Stomach (tissue), 19 donors: ENCODE measurements at places on chromosomes 6 and 20. TPM values are rescaled to one million over a fixed set of nuclear protein-coding genes. Genes with fewer than 3 reads are reported as not detected.

- no peak for DNase-seq
- H3K4me3 ChIP-seq: no peak overlapping the region
- no peak overlapping the region for H3K27ac ChIP-seq
- H3K36me3 ChIP-seq: no peaks in the 10 kb centered on the region
- no peaks in the 10 kb centered on the region for H3K27me3 ChIP-seq
- H3K4me1 ChIP-seq: peaks cover 14% of the 10 kb centered on the region
These were observed 1.3 kb downstream of the C20orf203 start for GRCh38 chr20:32672394-32672981.

- no peak for DNase-seq
- no peaks in the 10 kb centered on the region for H3K36me3 ChIP-seq
- H3K4me3 ChIP-seq: no peak overlapping the region
- no peaks in the 10 kb centered on the region for H3K27me3 ChIP-seq
- no peaks in the 10 kb centered on the region for H3K4me1 ChIP-seq
- no peak overlapping the region for H3K27ac ChIP-seq
These were observed 210.6 kb downstream of the CD83 start for GRCh38 chr6:14328163-14328562.

DNA sequence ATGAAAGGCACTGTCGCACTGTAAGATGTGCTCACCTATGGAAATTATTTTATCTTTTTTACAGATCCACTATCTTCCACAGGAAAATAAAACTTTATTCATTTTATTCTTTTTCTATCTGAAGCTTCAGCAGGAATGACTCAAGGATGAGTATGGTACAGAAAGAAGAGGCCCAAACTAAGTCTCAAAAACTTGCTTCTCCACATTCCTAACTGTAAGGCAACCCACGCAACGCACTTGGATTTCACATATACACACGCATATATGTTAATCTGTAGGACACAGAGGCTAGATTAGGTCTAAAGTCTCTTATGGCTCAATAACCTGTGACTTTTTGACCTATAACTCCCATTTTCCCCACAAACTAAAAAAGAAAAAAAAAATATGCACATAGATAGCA is 81.9 kb downstream of the RALGAPA2 start:
- no peak overlapping the region for H3K4me3 ChIP-seq
- H3K4me1 ChIP-seq: no peaks in the 10 kb centered on the region
- H3K27me3 ChIP-seq: no peaks in the 10 kb centered on the region
- peaks cover 83% of the 10 kb centered on the region for H3K36me3 ChIP-seq
- no peak overlapping the region for H3K27ac ChIP-seq

DNA sequence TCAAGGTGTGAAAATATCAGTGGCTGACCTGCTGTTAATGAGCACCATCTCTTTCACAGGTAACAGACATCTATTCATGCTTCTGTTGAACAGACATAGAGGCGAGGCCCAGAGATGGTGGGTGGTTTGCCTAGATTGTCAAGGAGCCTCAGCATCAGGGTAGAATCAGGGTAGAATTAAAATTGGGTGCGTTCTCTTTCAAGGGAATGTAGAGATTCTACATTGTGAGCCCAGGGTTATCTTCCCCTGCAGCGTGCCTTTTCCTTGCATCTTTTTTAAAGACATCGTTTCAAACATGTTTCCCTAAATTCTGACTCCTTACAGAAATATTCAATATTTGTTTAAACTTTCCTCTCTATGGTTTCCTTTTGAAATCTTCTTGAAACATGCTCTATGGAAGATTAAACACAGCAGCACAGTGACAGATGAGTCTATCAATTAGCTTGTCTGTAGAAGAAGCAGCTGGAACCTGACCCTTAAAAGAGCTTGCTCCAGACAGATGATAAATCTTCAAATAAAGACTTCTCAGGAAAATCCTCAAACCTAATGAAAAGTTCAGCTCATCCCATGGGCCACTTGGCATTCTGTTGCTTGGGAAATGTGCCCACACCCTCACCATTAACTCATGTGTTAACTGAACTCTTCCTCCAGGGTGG is 119.8 kb downstream of the IPCEF1 start:
- no peak overlapping the region for H3K4me3 ChIP-seq
- DNase-seq: no peak
- no peaks in the 10 kb centered on the region for H3K27me3 ChIP-seq
- H3K36me3 ChIP-seq: no peaks in the 10 kb centered on the region
- H3K27ac ChIP-seq: no peak overlapping the region

DNA sequence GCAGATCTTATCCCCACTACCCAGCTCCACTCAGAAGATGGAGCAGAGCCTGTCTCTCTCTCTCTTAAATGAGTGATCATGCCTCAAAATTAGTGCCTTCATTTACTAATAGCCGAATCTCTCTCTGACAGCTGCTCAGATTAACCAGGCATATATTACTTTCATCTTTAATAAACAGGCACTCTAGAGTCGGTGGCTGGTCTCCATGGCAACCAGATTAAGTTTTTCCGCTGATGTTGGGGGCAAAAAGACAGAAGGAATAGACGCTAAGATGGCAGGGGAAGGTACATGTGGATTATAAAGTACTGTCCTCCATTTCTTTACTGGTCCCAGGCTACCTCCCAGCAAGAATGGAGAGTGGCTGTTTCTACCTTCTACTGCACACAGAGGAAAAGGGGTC is 121.6 kb downstream of the QRSL1 start:
- H3K4me3 ChIP-seq: no peak overlapping the region
- no peak for DNase-seq
- H3K27ac ChIP-seq: peak overlapping the region; percentile 48
- no peaks in the 10 kb centered on the region for H3K27me3 ChIP-seq
- H3K4me1 ChIP-seq: peaks cover 4% of the 10 kb centered on the region
- no peaks in the 10 kb centered on the region for H3K36me3 ChIP-seq

- no peaks in the 10 kb centered on the region for H3K36me3 ChIP-seq
- no peak overlapping the region for H3K4me3 ChIP-seq
- peak; percentile 66 for DNase-seq
- no peaks in the 10 kb centered on the region for H3K27me3 ChIP-seq
- H3K27ac ChIP-seq: peak overlapping the region; percentile 68
These were observed 95.7 kb downstream of the LY86 start for GRCh38 chr6:6683969-6684833.

GRCh38 chr6:105120570-105120969 is 59.2 kb downstream of the POPDC3 start:
- no peaks in the 10 kb centered on the region for H3K4me1 ChIP-seq
- H3K27ac ChIP-seq: no peak overlapping the region
- no peak for DNase-seq
- no peaks in the 10 kb centered on the region for H3K27me3 ChIP-seq

- no peaks in the 10 kb centered on the region for H3K4me1 ChIP-seq
- peaks cover 10% of the 10 kb centered on the region for H3K27me3 ChIP-seq
- no peak overlapping the region for H3K27ac ChIP-seq
These were observed 191.3 kb upstream of the PROKR2 start for GRCh38 chr20:5508044-5508443.

- peak; percentile 50 for DNase-seq
- H3K27ac ChIP-seq: peak overlapping the region; percentile 92
- peaks cover 52% of the 10 kb centered on the region for H3K36me3 ChIP-seq
- H3K4me3 ChIP-seq: peak overlapping the region; percentile 88
- H3K4me1 ChIP-seq: peaks cover 25% of the 10 kb centered on the region
These were observed 2.2 kb downstream of the RAB5IF start for GRCh38 chr20:36607586-36608387.

- peaks cover 6% of the 10 kb centered on the region for H3K4me1 ChIP-seq
- H3K27ac ChIP-seq: no peak overlapping the region
- H3K27me3 ChIP-seq: no peaks in the 10 kb centered on the region
- DNase-seq: no peak
- H3K4me3 ChIP-seq: no peak overlapping the region
These were observed 207.6 kb downstream of the TBC1D7 start for GRCh38 chr6:13120483-13121482.

GRCh38 chr20:53175135-53175780 is 203.1 kb downstream of the TSHZ2 start:
- no peak overlapping the region for H3K4me3 ChIP-seq
- no peak overlapping the region for H3K27ac ChIP-seq
- H3K4me1 ChIP-seq: no peaks in the 10 kb centered on the region
- DNase-seq: no peak

GRCh38 chr20:37991157-37991866 is 41.9 kb downstream of the TTI1 start:
- peak overlapping the region; percentile 79 for H3K27ac ChIP-seq
- peaks cover 42% of the 10 kb centered on the region for H3K36me3 ChIP-seq
- H3K4me3 ChIP-seq: no peak overlapping the region
- no peak for DNase-seq
- H3K27me3 ChIP-seq: no peaks in the 10 kb centered on the region
- peaks cover 52% of the 10 kb centered on the region for H3K4me1 ChIP-seq

DNA sequence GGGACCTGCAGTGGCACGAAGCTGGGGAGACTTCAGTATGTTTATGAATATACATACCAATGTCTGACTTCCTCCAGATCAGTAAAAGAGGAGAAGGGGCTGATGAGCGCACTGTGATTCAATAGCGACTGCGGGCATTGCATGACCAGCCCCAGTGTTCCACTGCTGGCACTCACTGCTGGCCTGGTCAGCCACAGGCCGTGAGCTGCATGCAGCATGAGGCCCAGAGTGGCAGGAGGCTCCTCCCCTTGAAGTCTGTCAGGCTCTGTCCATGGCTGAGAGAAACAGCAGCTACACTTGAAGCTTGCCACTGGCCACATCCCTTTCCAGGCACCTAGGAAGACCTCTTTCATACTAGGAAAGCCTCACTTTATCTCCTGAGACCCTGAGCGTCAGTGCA is 265.9 kb upstream of the CDYL start:
- H3K36me3 ChIP-seq: no peaks in the 10 kb centered on the region
- no peak overlapping the region for H3K27ac ChIP-seq
- DNase-seq: no peak
- H3K27me3 ChIP-seq: no peaks in the 10 kb centered on the region

DNA sequence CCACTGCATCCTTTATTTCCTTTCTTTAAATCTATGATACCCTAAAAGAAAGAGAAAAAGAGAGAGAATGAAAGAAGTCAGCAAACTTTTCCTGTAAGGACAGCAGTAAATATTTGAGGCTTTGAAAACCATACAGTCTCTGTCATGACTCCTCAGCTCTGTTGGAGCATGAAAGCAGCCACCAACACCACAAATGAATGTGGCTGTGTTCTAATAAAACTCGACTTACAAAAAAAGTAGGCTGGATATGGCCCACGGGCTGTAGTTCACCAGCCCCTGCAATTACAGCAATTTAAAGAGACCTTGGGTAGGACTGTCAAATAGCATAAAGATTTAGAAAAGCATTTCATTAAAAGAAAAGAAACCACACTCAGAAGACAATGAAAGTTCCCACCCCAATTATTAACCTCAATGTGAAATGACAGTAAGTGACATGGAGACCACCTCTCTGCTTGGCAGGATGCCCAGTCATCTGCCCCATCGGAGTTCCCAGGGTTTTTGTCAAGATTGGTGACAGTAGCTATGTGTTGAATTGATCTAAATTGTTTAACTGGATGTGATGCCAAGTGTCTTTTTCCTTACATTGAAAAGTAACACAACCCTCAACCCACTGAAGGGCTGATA is 50.9 kb downstream of the TNFRSF21 start:
- H3K27me3 ChIP-seq: no peaks in the 10 kb centered on the region
- no peak for DNase-seq
- H3K27ac ChIP-seq: no peak overlapping the region
- no peaks in the 10 kb centered on the region for H3K4me1 ChIP-seq
- H3K36me3 ChIP-seq: peaks cover 4% of the 10 kb centered on the region

DNA sequence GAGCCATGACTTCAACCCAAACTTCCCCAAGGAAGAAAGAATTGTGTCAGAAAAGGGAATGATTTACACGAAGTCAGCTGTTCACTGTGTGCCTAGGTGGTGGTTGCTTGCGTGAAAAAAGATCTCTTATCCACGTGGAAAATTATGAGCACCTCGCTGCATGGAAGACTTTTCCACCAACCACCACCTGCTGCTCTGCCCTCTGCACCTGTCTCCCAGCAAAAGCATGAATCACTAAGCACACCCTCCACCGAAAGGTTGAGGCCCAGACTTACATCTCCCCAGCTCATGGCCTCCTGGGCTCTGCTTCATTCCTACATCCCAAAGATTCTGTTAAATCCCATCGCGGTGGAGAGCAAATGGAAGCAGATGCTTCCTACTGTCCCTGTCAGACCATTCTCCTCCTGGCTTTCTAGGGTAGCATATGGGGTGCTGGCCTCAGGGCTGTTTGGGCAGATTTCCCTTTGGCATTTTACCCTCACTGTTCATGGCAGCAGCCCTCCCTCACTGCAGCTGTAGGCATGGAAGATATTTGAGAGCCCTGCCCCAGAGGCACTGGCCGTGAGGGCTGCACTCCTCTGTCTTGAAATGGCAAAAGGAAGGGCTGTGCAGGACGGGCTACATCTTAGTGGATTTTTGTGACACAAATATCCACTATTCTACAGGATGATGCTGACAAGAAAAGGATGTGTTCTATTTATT is 37.6 kb upstream of the CST5 start:
- peaks cover 13% of the 10 kb centered on the region for H3K27me3 ChIP-seq
- no peak overlapping the region for H3K4me3 ChIP-seq
- no peak overlapping the region for H3K27ac ChIP-seq
- peaks cover 8% of the 10 kb centered on the region for H3K4me1 ChIP-seq
- no peaks in the 10 kb centered on the region for H3K36me3 ChIP-seq

GRCh38 chr6:169902070-169902469 is 150.6 kb downstream of the ERMARD start:
- no peak for DNase-seq
- H3K36me3 ChIP-seq: no peaks in the 10 kb centered on the region
- H3K27me3 ChIP-seq: no peaks in the 10 kb centered on the region
- H3K27ac ChIP-seq: no peak overlapping the region
- peaks cover 16% of the 10 kb centered on the region for H3K4me1 ChIP-seq
- H3K4me3 ChIP-seq: no peak overlapping the region

GRCh38 chr6:122778302-122778701 is 1.2 kb upstream of the FABP7 start:
- H3K4me3 ChIP-seq: no peak overlapping the region
- no peaks in the 10 kb centered on the region for H3K36me3 ChIP-seq
- no peaks in the 10 kb centered on the region for H3K4me1 ChIP-seq

DNA sequence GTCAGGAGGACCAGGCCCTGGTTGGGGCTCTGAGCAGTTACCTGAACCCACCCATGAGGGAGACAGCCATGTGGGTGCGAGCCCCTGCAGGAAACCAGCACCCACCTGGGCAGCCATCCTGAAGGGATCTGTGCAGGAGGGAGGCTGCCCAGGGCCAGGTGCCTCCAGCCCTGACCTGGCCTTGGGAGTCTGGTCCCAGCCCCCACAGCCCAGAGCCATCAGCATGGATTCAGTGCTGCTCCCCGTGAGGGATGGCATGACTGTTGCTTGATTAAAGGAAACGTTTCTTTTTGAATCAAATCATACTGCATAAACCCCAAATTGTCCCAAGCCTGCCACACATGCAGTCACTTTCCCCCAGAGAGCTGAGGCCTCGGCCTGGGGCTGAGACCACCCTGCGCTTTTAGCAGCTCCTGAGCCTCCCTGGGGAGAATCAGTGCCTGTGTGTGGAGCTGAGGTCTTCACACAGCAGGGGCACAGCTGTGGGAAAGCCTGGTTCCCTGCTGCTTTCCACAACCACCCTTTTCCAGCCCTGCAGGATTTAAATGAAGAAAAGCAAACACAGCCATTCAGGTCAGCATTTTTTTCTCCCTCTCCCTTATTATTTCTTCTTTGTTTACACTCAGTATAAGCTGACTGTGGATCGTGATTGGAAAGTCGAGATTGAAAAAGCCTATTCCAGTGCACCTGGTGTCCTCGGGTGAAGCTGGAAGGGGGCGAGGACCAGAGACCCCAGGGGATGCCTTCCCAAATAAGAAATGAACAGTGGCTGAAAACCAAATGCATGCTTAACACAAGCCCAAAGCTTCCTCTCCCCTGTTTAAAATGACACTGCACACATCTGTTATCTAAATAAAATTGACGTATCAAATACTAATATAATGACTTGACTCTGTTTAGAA is 283.9 kb downstream of the SMOC2 start:
- H3K4me1 ChIP-seq: no peaks in the 10 kb centered on the region
- no peak overlapping the region for H3K4me3 ChIP-seq
- H3K36me3 ChIP-seq: no peaks in the 10 kb centered on the region

Gene CGAS
- total RNA-seq: not detected

Gene ERVFRD-1
- not detected for total RNA-seq

Gene LTV1
- total RNA-seq: 18.3 TPM

Gene CRISP2
- not detected for total RNA-seq

Gene PAK5
- not detected for total RNA-seq

Gene CAPN11
- total RNA-seq: not detected
